Fibroblast of skin of right quadriceps (primary cell): ENCODE measurements at places on chromosomes 6 and 20.

DNA sequence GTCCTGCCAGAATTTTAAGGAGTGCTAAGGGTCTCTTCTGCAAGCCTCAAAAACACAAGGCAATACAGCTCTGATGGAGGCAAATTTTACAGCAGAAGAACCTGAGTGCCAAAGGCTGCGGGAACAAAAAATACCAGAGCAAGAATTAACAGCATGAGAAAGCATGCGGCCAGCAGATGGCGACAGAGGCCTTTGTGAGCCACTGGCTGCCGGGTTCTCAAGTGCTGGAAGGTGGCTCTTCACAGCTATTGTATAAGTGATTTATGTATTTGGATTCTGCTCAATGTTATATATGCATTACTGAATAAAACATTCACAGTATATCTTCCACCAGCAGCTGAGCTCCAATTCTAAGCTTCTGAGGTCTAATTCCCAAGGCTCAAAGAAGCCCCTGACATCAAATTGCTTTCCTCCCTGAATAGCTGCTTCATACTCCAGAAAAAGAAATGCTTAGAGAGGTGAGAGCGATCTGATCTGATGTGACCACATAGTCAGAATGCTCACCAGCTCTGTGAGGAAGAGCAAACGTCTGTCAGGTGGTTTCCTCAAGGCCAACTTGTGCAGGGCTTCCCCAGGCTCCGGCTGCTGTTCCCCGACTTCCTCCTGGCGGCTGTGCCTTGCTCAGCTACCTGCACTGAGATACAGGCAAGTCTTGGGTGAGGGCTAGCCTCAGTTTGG is 58.6 kb downstream of the PPP1R3G start:
- DNase-seq = peak; percentile 77

DNA sequence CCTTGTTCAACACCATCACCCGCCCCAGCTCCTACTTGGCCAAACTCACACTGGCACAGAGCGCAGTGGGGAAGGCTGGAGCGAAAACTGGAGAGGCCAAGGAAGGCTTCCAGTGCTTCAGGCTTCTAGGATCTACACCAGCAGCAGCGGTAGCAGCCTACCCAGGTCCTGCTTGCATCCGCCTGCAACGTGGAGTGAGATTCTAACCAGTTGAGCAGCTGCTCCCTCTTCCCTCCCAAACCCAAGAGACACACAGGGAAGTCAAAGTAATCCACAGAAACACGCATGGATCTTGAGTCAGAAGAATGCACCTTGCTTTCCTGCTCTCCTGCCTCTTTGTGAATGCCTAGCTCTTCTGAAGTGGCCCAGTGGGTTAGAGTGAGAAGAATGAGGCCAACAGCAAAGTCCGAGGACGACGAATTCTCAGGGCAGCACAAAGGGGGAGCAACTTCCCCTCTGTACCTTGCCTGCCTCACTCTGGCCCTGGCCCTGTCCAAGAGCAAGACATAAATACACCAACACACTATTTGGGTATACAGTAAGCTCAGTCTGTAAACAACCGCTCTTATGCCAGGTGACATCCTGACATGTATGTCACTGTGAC is 95.9 kb upstream of the FOXQ1 start:
- no peak for DNase-seq

GRCh38 chr20:10074513-10074912 is 39.7 kb downstream of the ANKEF1 start:
- DNase-seq = peak; percentile 96

DNA sequence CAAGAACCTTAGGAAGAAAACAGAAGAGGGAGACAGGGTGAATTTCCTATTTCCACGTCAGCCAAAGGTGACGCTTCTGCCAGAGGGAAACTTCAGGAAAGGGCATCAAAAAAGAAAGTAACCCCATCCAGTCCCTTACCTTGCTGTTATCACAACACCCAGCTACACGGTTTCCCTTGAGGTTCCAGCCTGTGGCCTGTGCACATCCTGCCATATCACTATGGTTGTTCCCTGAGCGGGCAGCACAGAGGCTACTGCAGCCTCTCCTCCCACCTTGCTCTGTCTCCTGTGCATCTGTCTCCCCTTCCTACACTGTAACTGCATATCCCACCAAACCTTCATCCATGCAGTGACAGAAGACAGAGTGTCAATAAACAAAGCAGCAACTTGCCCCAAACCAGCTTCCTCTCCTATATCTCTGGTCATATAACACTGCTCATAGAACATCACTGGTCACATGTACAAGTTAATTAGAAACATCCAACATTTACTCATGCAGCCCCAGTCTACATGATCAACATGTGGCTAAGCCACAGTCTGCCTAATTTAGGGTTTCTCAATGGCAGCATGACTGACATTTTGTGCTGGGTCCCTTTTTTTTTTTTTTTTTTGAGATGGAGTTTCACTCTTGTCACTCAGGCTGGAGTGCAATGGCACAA is 54.7 kb downstream of the GFOD1 start:
- peak; percentile 21 for DNase-seq

GRCh38 chr20:24112360-24112759 is 123.8 kb upstream of the GGTLC1 start:
- no peak for DNase-seq

DNA sequence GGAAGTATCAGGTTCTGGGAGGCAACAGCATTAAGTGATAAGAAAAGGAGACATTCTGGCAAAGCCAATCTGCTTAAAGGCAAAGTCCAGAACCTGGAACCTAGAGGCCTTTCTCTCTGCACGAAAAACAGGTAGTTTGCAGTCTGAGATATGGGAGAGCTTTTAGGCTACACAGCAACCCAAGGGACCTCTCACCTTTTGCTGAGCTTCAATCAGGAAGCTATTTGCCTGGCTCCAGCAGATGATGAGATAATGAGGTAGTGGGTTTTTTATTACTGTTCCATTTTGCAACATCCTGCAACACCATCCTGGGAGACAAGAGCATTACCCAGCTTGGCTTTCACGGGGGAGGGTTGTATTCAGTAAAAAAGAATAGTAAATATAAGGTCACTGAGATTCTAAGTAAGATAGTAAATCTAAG is 143.1 kb downstream of the ADGRG6 start:
- DNase-seq = peak; percentile 64

GRCh38 chr6:137911675-137912191 is 44.7 kb downstream of the TNFAIP3 start:
- DNase-seq = no peak

DNA sequence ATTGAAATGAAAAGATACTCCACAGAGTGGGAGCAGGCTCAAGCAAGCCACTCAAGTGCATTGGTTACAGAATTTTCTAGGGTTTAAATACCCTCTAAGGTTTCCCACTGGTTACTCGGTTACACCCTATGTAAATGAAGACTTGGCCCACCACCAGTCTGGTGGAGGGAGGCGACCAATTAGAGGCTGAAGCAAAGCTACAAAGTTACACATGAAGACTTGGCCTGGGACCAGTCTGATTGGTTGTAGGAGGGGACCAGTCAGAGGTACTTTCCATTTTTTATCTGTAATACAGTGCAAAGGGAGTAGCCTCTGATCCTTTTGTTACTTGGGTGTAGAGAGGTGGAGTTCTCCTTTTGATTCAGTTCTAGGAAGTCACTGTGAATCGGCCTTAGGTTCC is 7.6 kb downstream of the SRSF12 start:
- no peak for DNase-seq

DNA sequence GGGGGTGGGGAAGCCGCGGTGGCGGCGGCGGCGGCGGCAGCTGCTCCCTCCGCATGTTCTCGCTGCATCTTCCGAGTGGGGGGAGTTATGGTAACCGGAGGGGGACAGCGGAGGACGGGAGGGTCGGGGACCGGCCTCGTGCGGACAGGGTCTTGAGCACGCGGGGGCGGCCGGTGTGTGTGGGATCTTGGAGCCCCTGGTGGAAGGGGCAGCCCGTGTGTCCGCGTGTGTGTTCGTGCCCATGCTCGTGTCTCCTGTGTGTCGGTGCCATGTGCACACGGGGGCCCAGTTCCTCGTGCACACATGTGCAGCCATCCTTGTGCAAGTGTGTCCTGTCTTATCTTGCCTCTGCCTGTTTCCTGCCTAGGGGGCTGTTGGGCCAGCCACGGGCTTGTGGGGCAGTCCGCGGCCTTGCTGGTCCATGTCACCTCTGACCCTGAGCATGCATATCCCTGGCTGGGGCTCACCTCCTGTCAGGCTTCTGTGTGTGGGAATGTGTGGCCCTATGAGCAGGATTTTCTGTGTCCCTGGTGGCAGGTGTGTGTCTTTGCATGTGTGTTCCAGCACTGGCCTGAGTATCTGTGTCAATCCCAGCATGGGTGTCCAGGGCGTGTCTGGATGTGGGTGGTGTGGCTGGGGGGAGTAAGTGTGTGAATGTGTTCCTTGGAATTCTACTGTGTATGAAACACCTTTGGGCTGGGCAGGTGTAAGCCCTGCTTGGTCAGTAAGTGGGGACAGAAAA is 8.5 kb downstream of the SYNGAP1 start:
- no peak for DNase-seq

- no peak for DNase-seq
These were observed 9.6 kb downstream of the ZBTB2 start for GRCh38 chr6:151381722-151382121.

DNA sequence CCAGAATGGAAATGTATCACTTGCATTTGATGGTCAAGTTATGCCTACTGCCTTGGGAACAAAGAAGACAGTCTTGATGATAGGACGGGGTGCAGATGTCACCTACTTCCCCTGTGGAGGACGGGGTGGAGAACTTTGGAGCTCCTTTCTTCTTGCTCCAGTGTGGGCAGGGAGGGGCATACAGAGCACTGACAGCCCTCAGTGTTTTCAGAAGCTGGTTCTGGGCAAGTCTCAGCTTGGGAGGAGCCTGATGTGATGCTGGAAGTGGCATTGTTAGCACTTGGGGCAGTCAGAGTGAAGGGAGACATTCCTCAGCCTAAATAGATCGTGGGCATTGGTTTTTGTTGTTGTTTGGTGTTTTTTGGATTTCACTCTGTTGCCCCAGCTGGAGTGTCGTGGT is 59.7 kb downstream of the SYNJ2 start:
- DNase-seq = no peak

- peak; percentile 10 for DNase-seq
These were observed 973 bp downstream of the TRIM38 start for GRCh38 chr6:25963426-25964123.

- DNase-seq = peak; percentile 71
These were observed 27.0 kb downstream of the RPRD1B start for GRCh38 chr20:38060536-38060935.

- no peak for DNase-seq
These were observed 103.8 kb downstream of the CEBPB start for GRCh38 chr20:50294164-50295088.

DNA sequence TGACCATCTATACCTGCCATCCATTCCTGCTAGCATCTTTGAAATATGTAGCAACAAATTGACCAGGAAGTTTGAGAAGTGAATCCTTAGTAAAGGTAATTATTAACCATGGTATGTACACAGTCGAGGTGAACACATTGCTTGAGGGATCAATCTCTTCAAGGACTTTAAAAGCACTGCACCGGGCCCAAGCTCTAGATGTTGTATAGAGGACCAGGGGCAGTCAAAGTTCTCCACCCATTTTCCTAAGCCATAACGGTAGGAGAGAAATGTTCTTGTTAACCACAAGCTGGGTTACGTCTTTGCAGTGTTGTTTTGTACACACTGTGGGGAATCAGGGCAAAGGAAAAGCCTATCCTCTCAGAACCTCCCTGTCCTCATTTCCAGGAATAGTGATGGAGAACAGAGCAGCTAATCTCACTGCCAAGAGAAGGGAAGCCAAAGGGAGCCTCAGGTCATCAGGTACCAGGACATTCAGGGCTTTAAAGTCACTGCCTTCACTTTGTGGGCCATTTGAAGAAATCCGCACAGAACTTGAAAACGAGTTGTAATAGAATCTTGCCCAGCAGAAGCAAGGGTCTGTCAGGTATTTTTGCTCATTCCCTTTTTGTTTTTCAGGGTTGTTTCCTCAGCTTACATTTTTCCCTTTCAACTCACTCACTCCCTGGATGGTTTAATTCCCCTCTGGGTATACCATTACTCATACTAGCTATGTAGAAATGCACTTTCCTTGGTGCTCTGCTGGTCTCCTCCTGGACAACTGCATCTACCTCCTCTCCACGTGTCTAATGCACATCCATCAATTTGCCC is 5.3 kb upstream of the PM20D2 start:
- DNase-seq = peak; percentile 39

DNA sequence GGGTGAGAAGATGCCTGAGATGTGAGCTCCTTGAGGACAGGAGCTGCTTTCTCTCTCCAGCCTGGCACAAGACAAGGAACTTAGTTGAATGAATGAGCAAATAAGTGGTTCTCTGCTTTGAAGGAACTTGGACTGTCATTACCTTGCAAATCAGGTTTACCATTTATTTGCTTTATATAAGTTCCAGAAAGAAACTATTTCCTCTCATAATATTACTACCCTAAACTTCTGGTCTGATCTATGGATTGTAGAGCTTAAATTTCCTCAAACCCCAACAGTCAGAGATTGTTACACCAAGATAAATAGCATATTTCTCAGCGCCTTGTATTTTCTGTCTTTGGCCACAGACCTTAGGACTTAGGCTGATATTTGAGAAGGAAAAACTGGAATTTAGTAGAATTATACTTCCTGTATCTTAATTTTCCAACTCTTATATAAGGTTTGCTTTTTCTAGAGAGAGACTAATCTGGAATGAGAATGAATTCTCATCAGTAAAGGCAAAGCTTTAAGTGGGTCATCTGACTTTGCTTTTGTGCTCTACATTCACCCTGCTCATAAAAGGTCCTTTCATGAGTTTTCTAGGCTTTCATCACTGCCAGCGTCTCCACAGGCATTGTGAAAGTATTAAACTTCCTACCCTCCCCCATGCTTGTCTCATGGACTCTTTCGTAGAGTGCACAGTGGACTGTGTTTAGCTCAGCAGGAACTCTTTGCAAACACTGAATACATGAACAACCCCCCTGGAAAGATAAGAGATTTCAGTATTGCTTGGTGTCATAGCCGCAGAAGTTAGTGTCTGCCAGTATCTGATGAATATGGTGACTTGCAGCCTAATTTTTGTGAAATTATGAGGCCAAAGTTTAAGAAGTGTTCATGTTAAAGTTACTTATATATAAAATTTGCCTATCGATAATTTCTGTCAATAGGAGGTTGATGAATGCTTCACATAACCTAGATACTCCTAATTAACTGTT is 74.0 kb downstream of the PTPRA start:
- DNase-seq = peak; percentile 35

DNA sequence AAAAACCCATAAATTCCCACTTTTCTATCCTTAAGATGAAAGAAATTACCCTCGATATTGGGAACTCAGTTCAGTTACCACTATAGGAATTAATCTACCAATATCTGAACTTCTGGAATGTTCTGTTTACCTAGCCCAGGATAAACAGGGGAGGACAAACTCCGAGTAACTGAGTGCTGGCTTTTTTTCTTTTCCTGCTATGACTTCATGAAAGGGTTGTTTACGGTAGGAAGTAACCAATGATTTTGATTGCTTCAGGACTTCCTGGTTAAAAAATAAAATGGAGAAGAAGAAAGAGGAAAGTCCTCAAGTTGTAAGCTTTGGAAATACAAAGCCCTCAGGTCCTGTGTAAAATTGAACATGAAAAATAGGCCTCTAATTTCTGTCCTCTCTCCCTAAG is 167.7 kb downstream of the ZNF217 start:
- DNase-seq = no peak

GRCh38 chr6:6386010-6386409 is 65.5 kb upstream of the F13A1 start:
- no peak for DNase-seq
